ENCODE measurements at places on chromosomes 2 and 18.

DNA sequence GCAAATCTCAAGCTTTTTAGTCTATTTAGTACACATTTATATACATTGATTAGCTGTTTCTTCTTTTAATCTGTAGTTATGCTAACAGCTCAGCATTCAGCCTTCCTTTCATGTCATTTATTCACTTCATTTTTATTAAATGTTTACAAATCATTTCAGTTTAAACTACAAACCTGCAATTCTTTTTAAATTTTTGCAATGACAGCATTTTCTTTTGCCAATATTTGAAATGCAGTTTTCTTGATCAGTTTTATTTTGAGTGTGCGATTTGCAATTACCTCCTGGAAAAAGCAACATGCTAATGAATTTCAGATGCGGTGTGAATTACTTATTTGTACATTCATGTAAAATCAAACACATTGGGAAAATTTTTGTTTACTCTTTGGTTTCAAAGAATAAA lies 13.5 kb downstream of the EFEMP1 start:
- DNase-seq, result no peak

GRCh38 chr2:203804764-203805485 lies 62.6 kb upstream of the CTLA4 start:
- DNase-seq, result no peak

GRCh38 chr18:48655508-48655907 lies 116.7 kb downstream of the CTIF start:
- no peak for DNase-seq

DNA sequence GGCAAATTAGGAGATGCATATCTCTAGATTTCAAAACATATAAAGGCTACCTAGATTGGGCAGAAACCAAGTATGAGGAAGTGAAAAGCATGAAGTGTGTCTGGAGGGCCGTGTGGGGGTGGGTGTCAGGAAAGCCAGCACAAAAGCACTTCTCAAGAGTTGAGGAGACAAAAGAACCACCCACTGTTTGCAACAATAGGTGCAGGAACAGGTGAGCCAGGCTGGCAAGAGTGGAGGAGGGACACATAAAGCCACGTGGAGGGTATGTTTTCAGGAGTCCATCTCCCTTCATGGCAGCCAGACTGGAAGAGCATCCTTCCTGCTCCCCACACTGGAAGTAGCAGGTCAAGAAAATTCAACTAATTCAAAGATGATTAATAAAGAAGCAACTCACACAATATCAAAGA lies 96.4 kb downstream of the CERS6 start:
- DNase-seq, result no peak

DNA sequence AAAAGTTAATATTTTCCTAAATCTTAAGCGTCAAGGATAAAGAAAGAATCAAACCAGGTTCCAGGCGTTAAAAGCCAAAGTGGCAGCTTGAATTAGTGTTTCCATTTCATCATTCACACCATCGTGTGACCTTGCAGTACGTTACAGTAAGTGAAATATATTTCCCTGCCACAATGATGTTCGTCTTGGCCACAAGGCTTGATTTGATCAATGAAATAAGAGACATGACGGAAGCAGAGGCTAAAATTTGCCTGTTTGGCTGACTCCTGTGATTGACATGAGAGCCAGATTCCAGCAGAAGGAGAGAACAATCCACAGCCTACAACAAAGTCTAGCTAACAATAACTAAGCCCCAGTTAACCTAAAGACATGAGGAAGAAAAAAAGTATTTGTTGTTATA lies 62.0 kb downstream of the ASXL2 start:
- DNase-seq, result no peak

GRCh38 chr2:199509403-199509802 lies 51.7 kb upstream of the SATB2 start:
- DNase-seq, result no peak

DNA sequence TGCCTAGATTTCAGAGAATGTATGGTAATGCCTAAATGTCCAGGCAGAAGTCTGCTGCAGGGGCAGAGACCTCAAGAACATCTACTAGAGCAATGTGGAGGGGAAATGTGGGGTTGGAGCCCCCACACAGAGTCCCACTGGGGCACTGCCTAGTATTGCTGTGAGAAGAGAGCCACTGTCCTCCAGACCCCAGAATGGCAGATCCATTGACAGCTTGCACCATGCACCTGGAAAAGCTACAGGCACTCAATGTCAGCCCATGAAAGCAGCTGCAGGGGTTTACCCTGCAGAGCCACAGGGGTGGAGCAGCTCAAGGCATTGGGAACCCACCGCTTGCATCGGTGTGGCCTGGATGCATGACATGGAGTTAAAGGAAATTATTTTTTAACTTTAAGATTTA lies 314.1 kb downstream of the CYRIA start:
- no peak for DNase-seq

Data from activated T-helper 1 cell treated with anti-CD3 and anti-CD28 coated beads, Interleukin-2, amount 50 U/mL, for 16 hours (primary cell).